Dermis blood vessel endothelial cell (primary cell): ENCODE measurements at places on chromosomes 11 and 22. TPM values are rescaled to one million over a fixed set of nuclear protein-coding genes. Genes with fewer than 3 reads are reported as not detected.

- no peak for DNase-seq
These were observed 15.8 kb upstream of the SYN3 start for GRCh38 chr22:33073989-33074418.

GRCh38 chr11:57069942-57070341, 81.2 kb downstream of the OR5AK2 start:
- no peak for DNase-seq

GRCh38 chr11:12841946-12842630, 167.0 kb upstream of the RASSF10 start:
- DNase-seq = peak; percentile 84

- no peak for DNase-seq
These were observed 57.3 kb downstream of the OTOG start for GRCh38 chr11:17604201-17604914.

DNA sequence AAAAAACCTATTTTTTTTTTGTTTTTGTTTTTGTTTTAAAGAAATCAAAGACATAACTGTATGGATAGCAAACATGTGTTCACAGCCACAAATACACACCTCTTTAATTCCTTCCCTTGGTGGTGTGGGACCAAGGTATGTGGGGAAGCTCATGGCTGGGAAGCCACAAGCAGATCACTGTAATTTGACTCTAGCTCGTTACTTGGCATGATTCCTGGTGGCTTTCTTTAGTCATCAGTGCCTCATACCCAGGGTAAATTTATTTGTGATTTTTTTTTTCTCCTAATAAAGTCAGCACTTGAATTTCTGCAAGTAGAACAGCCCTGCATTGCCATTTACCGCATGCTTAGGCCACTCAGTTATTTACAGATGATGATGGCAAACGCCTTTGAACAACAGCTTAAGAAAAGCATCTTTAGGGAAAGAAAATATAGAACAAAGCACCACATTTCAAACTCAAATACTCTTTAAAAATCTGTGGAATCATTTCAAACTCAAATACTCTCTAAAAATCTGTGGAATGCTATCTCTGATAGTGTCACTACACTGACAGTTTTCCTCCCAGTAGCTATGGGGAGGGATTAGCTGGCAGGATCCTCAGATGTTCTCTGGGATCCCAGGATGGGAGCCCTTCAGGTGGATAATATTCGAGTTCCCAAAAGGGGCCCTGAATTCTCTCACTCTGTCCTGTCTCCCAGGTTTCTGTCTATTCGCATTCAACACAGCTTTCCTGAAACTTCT, 687.2 kb downstream of the OPCML start:
- DNase-seq = no peak

- DNase-seq = no peak
These were observed 23.7 kb downstream of the GNB1L start for GRCh38 chr22:19831016-19831415.

DNA sequence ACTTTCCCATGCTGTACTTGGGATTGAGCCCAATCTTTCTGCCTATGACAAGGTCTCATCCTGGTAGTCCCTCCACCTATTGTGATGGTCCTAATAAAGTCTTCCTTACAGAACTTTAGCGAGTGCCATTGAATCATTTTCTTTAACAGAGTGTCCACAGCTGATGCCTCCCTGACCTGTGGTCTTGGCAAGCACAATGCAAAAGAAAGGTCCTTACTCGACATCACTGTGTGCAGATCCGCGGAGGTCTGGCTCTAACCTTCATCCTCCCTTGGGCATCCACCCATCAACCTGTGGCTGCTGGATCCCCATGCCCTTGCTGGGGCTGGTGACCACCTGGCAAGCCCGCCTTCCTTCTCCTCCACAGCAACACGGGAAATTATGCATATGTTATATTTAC, 1203.9 kb downstream of the TBC1D22A start:
- no peak for DNase-seq

GRCh38 chr22:36238373-36239149, 766 bp downstream of the APOL2 start:
- DNase-seq = peak; percentile 46

- no peak for DNase-seq
These were observed 171.5 kb upstream of the SYT13 start for GRCh38 chr11:45457649-45458048.

GRCh38 chr11:128298271-128298670, 289.1 kb downstream of the ETS1 start:
- DNase-seq = no peak

DNA sequence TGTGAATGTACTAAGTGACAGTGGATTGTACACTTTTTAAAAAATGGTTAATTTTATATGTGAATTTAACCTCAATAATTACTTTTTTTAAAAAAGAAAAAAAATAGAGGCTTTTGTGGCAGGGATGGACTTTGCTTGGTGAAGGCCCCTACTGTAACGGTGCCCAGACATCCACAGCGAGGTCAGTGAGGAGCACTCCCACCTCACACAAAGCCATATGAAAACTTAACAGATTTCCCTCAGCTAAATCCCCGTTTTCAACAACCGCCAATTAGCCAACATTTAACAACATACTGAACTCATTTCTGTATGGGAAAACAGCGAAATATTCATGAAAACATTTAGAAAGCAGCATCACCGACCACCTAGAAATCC, 642 bp upstream of the C11orf58 start:
- DNase-seq = no peak

- DNase-seq = peak; percentile 8
These were observed 745 bp downstream of the NCAM1 start for GRCh38 chr11:112961751-112962578.

GRCh38 chr11:61087426-61088119, 14.7 kb upstream of the CD5 start:
- no peak for DNase-seq

DNA sequence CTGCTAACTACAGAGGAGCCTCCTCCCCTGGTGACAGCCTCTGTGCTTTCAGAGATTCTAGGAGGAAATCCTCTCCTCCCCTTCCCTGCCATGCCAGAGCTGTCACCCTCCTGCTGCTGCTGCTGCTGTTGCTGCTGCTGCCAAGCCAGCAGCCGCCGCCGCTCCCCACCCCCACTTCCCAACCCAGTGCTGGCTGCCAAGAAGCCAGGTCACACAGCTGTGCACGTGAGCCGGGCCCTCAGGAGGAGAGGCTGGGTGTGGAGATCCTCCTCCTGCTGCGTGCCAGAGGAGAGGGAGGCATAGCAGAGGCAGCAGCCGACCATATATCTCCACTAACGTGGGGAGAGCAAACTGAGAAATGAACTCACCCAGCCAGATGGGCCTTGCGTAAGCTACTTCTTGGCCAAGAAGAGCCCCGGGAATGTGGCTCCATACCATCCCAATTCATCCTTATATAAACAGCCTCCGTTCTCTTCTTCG, 12.4 kb downstream of the CRY2 start:
- DNase-seq = peak; percentile 90

GRCh38 chr22:42680648-42681047, 31.5 kb upstream of the CYB5R3 start:
- peak; percentile 98 for DNase-seq

DNA sequence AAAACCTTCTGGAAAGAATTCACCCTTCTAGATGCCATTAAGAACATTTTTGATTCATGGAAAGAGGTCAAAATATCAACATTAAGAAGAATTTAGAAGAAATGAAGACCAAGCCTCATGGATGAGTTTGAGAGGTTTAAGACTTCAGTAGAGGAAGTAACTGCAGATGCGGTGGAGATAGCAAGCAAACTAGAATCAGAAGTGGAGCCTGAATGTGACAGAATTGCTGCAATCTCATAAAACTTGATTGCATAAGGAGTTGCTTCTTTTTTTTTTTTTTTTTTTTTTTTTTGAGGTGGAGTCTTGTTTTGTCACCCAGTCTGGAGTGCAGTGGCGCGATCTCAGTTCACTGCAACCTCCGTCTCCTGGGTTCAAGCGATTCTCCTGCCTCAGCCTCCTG, 51.6 kb downstream of the MS4A13 start:
- no peak for DNase-seq

- no peak for DNase-seq
These were observed 115.3 kb upstream of the SESN3 start for GRCh38 chr11:95346265-95346664.

- DNase-seq = no peak
These were observed 313.5 kb downstream of the BLID start for GRCh38 chr11:121802542-121802941.

DNA sequence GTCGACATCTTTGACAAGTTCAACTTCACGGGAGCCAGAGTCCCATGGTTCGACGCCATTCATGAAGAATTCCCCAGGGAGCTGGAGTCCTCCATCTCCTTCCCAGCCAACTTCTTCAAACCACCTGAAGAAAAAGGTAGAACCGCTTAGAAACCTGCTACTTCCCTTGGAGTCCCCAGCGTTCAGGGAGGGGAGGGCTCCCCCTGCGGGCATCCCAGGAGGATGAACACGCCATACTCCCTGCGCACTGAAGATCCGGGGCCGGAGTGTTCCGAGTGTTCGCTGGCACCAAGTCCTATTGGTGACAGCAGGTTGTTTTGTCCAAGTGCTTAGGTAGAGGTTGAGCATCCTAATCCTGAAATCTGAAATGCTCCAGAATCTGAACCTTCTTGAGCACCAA, 51.7 kb upstream of the PRODH start:
- peak; percentile 30 for DNase-seq

- no peak for DNase-seq
These were observed 115.8 kb downstream of the CSNK2A3 start for GRCh38 chr11:11237070-11237832.

DNA sequence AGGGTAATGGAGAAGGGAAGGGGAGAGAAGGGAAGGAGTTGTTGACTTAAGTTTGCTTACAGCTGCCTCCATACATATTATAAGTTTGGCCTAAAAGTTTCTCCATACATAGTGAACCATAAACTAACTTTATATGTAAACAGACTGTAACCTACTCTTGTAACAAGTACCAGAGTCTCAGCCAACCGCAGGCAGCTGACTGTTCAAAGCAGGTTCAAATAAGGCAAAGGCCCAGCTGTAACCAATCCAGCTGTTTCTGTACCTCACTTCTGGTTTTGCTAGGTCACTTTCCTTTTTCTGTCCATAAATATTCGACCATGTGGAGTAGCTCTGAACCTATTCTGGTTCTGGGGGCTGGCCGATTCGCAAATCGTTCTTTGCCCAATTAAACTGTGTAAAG, 591.2 kb downstream of the INSC start:
- DNase-seq = no peak

DNA sequence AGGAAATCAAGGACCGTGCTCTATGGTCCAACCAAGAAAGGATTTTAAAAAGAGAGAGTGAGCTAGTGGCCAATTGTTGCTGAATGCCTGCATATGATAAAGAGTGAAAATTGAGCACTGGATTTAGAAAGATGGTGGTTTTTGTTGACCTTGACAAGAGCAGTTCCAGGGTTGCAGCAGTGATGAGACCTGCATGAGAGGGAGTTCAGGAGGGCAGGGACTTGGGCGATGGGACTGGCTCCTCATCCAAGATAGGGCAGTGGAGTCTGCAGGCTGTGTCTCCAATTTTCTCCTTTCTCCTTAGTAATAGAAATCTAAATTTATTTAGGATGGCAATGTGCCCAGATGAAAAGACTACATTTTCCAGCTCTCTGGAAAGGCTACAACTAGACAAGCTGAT, 94.0 kb upstream of the B3GAT1 start:
- DNase-seq = no peak

GRCh38 chr22:42959576-42960509, 55.1 kb downstream of the PACSIN2 start:
- peak; percentile 98 for DNase-seq

DNA sequence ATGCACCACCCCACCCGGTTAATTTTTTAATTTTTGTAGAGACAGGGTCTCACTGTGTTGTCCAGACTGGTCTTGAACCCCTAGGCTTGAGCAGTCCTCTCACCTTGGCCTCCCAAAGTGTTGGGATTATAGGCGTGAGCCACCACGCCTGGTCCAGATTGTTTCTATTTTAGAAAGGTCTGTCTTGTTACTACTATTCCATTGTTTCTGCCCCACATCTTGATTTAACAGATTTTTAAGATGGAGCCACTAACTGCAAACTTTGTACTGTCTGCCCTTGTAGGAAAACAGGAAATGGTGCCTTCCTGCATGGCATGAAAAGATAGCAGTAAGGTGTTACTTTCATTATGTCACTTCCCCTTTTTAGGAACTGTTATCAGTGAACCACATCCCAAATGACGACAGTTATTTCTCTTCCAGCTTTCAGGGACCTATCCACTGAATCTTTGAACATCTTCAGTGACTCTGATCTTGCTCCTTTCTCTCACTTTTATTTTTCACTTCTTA, 23.2 kb downstream of the TAF1D start:
- DNase-seq = peak; percentile 73

GRCh38 chr22:24440270-24440717, 12.9 kb downstream of the ADORA2A start:
- DNase-seq = peak; percentile 65

GRCh38 chr11:59801981-59802638, 8.5 kb downstream of the MRPL16 start:
- DNase-seq = peak; percentile 87

GRCh38 chr11:75230621-75231020, 10.0 kb upstream of the TPBGL start:
- DNase-seq = no peak

DNA sequence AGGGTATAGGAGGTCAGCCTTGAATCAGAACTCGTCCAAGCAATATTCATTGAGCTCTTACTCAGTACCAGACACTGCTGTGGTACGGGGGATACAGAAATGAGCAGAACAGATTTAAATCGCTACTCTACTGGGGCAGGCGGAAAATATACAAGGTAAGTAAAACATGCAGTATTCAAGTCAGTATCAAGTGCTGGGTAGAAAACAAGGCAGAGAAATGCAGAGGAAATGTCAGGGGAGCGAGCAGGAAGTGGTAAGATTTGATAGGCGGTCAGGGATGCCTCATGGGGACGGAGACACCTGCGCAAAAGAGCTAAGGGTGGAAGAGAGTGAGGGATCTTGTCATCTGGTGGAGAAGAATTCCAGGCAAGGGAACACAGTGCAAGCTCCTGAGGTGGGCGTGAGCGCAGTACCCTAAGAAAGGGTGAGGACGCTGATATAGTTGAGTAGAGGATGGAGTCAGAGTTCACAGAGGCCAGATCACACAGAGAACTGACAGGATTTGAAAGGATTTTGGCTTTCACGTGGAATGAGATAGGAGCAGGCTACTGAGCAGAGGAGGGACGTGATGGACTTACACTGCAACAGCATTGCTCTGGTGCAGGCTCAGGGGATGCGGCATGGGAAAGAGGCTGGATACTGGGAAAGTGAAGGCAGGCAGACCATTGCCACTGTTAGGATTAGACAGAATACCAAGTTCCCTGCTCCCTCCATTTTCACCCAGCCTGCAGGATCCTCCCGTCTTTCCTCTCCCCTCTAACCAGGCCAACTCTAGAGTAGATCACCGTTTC, 35.8 kb downstream of the SC5D start:
- no peak for DNase-seq

GRCh38 chr11:106014620-106015019, 7.4 kb downstream of the MSANTD4 start:
- DNase-seq = no peak

PRODH gene
- 0.05 and 1.0 TPM in 2 replicates for total RNA-seq

LRP4 gene
- total RNA-seq = 1.4 and 2.2 TPM in 2 replicates

LMNTD2 gene
- 1.3 and 2.6 TPM in 2 replicates for total RNA-seq

MS4A5 gene
- total RNA-seq = not detected in 2 replicates

KRTAP5-2 gene
- total RNA-seq = not detected in 2 replicates

WNT11 gene
- 0.09 TPM in 1 of 2 replicates, not detected in the other for total RNA-seq

APOBEC3C gene
- total RNA-seq = 0.68 and 3.9 TPM in 2 replicates

OR8G5 gene
- total RNA-seq = not detected in 2 replicates

GAB4 gene
- total RNA-seq = not detected in 2 replicates

CRACR2B gene
- total RNA-seq = 27.5 and 29.8 TPM in 2 replicates

RIMBP3C gene
- 0.09 and 0.17 TPM in 2 replicates for total RNA-seq

PACSIN3 gene
- 16.7 and 23.2 TPM in 2 replicates for total RNA-seq

KRTAP5-11 gene
- total RNA-seq = not detected in 2 replicates
